Activated CD4-positive, alpha-beta T cell treated with anti-CD3 and anti-CD28 coated beads, Interleukin-2, amount 10 ng/mL, durations not matched to agents 7 days and 5 days (primary cell): ENCODE measurements at places on chromosomes 4 and X. TPM values are rescaled to one million over a fixed set of nuclear protein-coding genes. Genes with fewer than 3 reads are reported as not detected.

GRCh38 chrX:103536732-103537131, 17.4 kb upstream of the RAB40A start:
- no peak for DNase-seq

- DNase-seq = no peak
These were observed 377.8 kb downstream of the PPP4R3C start for GRCh38 chrX:27085346-27085745.

USP17L20 gene
- not detected for total RNA-seq

GRCh38 chr4:179465131-179465797, 2023.0 kb upstream of the AGA start:
- DNase-seq = no peak

DNA sequence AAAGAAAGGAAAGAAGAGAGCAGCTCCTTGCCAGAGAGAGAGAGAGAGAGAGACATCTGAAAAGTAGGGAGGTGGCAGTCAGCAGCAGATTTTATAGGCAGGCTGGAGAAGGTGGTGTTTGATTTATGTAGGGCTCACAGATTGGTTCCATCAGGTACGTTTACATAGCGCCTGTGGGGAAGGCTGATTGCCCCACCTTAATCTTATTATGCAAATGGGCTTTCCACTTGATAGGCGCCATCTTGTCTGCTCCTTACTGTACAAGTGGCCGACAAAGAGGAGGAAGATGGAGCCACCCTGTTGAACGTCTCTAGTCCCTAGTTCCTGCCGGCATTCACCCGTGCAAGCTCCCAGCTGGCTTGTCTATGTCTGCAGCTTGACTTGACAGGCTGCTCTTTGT, 49.1 kb upstream of the DHRSX start:
- DNase-seq = no peak
